ENCODE measurements at places on chromosomes 2 and 18.
A peak's percentile ranks its signal among the peaks of the same experiment; 100 is the strongest.

DNA sequence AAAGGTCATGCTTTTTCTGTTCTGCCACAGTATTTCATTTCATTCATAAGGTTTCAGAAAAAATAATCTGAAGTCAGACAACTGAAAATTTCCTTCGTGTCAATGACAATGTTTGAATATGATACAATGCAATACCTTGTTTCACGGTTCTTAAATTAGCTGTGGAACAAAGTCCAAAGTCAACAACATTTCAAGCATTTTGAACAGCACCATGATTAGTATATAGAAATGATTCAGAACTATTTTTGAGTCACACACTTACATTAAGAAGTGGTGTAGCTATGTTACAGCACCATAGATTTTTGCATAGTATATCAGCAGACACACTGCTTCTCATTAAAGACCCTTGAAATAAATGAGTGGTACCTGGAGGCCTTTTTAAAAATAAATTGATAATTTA is 178.3 kb upstream of the DSEL start:
- DNase-seq: peak; percentile 34

DNA sequence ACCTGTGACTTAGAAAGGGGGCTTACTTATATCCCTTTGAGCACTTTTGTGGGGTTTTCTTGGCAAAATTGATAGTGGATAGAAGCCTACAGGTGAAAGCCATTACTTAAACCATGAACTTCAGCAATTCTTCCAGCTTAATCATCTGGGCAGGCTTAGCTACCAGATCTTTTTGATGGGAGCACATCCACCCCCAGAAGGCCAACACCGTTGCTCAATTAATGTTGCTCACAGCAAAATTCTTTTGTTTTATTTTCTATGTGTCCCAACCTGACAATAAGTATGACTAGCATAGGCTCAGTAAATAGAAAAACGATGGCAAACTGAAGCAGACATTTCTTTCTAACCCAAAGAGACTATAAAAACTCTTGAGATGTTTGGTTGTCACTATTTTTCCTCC is 269.4 kb upstream of the TCF4 start:
- no peak for DNase-seq

DNA sequence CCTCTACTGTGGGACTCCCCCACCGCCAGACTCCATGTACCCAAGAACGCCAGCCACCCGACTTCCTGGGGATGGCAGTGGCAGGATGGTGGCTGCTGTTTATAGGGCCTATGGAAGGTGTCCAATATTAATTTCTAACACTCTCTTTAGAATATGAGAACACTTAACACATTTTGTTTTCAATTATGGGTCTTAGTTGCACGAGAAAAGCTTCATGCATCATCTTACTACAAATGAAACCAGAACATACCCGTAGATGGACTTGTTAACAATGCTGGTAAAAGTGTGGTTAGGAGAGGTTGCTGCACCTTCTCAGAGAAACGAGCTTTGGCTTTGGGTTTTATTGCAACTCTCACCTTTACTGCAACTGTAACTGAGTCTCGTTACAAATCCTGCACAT is 335.6 kb upstream of the ID2 start:
- no peak for DNase-seq

DNA sequence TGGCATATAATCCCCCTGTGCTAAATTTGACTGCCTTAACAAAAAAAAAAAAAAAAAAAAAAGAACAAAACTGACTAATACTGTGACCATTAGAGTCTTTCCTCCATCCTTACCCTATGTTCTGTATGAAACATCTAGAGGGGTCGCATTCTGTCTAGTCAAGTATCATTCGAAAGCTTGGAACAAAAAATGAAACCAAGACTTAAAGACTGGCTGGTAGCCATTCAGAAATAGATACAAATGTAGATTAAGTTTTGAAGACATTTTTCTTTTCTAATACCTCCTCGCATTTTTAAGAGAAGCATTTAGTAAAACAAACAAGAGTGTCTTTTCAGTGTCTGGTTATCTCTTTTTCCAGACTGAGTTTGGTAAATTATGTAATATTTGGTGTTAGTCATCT is 66.7 kb downstream of the SPATS2L start:
- DNase-seq: peak; percentile 34

DNA sequence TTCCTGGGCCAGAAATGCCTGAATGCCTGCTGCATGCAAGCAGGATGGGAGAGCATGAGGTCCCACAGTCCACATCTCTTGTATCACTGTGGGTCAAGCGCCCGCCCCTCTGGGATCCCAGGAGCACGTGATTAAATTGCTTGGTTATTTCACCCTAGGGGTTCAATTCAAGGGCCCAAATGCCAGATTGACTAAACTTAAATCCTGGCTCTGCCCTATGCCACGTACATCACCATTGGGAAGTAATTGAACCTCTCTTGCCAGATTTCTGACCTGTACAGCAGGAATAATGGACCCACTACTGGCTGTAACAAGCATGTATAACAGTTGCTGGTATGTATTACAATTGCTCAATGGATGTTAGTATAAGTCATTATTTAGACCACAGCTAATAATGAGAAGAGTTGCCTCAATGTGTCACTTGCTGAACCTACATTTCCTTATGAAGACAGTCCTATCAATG is 19.9 kb downstream of the FHL2 start:
- no peak for DNase-seq

- no peak for DNase-seq
Observed at GRCh38 chr18:58842978-58843687, 21.5 kb upstream of the ZNF532 start.

GRCh38 chr18:62505669-62506494 is 16.9 kb upstream of the ZCCHC2 start:
- DNase-seq: peak; percentile 27

DNA sequence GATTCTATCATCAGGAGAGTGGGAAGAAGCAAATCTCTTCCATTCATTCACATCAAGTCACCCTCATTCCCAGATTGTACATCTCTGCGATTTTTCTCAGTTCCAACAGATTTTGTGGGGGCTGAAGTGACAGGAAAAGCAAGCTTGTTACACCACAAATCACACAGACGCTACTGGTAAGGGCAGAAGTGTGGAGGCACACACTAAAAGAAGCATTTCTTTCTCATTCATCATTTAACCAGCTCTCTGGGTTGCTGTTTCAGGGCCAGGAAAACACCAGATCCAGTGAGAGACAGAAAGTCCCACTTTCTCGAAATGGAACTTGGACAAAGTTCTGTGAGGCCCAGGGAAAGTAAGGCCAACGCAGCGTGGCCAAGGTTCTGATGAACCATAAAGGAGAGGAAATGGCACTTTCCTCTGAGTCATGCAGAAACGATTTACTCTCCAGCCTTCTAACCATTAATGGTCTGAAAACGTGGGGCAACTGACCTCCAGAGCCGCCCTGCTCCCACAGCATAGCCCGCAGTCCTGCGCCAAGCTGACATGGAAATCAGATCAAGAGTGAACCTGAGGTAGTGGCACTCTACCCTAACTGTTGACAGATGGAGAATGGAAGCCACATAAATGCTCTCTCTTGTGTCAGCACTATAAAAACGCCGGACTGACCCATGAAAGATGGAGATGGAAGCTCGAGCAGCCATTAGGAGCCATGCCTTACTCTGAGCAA is 191.0 kb downstream of the C1D start:
- peak; percentile 87 for DNase-seq

DNA sequence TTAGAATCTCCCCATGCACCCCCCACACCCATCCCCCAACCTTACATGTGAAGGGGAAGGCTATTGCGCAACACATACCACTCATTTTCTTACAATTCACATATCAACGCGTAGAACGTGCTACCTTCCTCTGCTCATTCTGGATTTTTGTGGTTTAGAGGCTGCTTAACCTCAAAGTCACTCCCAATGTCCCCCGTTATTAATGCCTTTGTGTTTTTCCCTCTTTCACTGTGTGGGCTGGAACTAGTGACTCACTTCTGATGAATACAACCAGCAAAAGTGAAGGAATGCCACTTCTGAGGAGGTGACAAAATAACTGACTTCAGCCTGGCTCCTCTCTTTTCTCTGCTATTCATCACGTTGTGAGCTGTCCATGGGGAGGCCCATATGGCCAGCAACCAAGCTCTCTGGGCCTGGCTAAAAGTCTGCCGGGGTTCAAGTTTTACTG is 342.5 kb upstream of the NXPH2 start:
- peak; percentile 96 for DNase-seq

DNA sequence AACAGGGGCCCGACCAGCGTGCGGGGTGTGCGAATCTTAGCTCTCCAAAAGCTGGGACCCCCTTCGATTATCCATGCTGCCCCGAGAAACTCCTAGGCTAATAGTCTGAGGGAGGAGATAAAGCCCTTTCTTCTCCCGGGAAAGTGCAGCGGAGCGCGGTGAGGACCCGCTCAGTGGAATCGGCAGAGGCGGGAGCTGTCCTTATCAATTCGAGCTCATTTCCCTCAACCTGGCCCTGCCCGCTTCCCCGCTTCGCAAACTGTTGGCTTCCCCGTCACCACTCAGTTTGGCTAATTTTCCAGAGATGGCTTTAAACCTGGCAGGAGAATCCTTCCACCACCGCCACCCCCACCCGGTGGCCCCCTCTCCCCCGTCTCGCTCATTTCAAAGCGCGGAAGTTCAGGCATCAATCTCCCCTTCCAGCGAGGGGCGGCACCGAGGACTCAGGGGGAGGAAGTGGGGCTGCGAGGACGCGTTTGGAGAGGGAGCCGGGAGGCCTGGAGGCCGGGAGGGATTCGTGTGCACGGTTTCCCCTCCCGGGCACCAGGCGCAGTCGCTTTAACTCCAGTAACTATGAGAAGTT is 1.6 kb downstream of the KLHL14 start:
- no peak for DNase-seq

DNA sequence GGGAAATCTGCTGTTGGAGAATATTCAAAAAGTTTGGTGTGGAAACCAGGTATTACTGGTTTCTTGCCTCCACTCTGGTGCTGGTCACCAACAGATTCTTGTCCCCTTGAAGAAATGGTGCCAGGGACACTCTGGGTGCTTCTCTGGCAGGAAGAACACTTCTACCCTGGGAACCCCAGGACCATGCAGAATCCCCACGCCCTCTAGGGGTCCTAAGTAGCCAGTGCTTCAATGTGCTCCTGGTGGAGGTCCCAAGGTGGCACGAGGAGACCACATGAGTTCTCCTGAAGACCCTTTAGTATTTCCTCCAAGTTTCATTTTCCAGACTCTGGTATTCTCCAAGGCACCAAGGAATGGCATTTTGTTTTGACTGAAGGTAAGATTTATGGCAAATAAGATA is 380.6 kb downstream of the TSN start:
- DNase-seq: peak; percentile 45

DNA sequence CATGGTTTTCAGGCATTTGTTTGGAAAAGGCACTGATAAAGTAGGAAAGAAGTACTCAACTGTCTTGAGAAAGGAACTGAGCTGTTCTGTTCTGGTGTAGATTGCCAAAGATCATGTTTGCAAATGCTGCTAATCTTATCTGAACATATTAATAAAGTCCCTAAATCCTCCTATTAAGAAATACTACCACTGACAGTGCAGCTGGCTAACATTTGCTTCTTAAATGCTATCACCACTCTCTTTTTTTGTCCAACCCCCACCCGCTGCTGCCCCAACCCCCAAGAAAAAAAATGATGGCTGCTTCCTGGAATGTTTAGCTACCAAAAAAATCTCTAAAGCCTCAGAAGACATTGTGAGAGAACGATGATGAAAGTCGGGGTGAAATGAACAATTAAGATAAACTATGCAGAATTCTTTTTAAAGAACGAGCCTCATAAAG is 130.7 kb downstream of the CCBE1 start:
- DNase-seq: no peak

DNA sequence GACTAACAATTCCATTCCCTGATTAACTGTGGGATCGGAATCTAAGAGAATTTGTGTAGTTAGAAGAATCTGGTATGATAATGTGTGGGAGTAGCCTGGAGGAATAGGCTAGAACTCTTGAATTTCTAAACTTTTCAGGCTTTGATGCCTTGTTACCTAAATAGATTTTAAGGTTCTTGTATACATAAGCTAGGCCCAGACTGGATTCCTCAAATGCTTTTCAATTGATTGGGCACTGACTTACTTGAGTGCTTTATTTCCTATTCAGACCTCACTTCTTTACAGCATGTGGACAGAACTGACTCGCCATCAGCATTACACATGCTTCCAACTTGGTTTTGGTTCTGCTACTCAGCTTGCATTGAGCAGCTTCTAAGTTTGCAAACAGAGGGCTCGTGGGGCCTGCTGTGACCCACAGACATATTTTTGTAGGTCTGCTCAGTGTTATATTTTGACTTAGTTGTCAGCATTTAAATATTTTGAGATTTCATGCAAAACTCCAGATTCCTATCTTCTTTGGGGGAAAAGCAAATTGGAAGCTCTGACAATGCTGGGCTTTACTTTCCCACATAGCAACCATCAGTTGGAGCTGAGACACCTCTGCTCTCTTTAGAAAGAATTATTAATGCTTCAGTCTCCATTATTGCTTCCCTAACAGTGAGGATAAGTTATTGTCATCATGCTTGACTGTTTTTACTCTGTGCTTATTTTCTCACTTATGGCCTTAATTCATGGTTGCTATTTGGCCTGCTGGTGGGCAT is 5.7 kb downstream of the PARD3B start:
- peak; percentile 15 for DNase-seq

- no peak for DNase-seq
Observed at GRCh38 chr18:43886341-43886740, 609.1 kb upstream of the SYT4 start.

DNA sequence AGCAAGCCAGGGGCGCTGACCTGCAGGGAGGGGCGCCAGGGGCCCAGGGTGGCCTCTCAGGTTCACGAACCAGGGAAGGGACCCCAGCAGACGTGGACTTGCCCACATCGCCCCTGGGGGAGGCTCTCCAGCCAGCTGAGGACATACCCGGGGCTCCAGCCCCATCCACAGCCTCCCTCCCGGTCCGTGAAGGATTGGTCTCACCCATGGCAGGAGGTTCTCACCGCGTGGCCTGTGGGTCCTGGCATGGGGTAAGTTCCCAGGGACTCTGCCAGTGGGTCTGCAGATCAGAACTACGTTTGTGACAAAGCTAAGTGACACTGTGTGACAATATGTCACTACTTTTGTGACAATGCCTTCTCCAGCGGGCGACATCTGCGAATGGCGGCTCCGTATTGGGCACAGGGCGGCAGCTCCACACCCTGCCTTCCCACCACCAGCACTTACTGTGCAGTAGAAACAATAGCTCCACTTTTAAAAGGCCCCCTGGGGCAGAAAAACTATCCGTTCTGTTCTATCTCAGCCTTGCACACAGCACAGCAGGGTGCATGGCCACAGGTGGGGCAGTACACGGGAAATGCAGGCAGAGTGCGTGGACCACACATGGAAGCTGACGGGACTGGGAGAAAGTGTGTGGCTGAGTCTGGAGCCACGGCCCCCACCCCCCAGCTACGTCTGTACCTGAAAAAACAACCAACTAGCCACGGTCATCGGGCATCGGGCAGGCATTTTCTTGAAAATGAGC is 65.2 kb upstream of the CTDP1 start:
- no peak for DNase-seq

- peak; percentile 67 for DNase-seq
Observed at GRCh38 chr2:104849618-104850141, 4.2 kb upstream of the POU3F3 start.
